Stimulated activated CD4-positive, alpha-beta T cell treated with anti-CD3 and anti-CD28 coated beads, Interleukin-1b, Interleukin-23, amount 100 ng/mL, for 1 hour (primary cell): ENCODE measurements at places on chromosomes 7 and 10.

- no peak for DNase-seq
Observed at GRCh38 chr7:152180587-152180986, 155.1 kb downstream of the GALNT11 start.

- DNase-seq, result no peak
Observed at GRCh38 chr7:66146701-66147100, 32.1 kb downstream of the CRCP start.

DNA sequence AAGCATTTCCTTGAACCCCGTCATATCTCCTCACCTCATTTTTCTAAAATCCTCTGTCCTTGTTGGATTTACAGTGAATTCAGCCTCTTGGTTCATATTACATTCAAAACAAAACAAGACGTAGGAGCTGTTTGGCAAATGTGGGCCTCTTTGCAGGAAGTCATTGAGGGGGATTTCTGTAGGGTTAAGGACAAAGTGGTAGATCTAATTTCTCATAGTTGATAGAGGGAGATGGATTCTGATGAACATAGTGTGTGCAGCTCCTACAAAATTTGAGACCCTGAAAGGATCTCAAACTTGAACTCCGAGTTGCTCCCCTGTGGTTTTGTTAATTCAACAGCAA, 682 bp downstream of the TBXAS1 start:
- no peak for DNase-seq

GRCh38 chr7:48078470-48078869, 10.6 kb upstream of the UPP1 start:
- DNase-seq, result no peak

DNA sequence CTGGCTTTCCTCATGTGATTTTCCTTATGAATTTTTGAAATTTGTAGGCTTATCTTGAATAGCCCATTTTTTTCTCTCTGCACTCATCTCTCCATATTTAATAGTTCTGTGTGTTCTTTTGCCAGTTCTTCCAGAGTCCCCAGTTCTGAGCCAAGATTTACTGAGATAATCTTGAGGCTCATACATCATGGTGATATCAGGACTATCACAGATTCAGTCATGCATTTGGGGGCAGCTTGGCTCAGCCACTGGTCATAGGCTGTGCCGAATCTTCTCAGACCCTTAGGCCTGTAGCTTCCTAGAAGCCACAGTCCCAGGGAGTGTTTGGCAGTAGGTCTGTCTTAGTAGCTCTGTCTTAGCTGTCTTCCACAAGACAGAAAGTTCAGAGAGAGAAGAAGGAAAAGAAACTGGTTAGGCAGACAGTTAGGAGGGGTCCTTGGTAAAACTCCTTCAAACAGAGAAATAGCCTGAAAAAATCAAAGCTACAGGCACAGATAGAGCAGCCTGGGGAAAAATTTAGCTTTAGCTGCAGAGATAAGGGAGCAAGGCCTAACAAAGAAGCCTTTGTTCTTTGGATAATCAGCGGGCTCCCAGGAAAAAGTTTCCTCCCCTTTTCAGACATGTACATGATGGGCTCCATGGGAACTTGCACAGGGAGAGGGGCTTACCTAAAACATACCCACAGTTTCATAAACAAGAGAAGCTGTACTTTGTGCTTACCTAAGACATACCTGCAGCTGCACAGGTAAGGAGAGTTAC, 29.1 kb downstream of the FAS start:
- DNase-seq, result no peak

- DNase-seq, result no peak
Observed at GRCh38 chr10:13335881-13336280, 12.2 kb downstream of the SEPHS1 start.

GRCh38 chr10:7833210-7833609, 14.9 kb downstream of the TAF3 start:
- no peak for DNase-seq

DNA sequence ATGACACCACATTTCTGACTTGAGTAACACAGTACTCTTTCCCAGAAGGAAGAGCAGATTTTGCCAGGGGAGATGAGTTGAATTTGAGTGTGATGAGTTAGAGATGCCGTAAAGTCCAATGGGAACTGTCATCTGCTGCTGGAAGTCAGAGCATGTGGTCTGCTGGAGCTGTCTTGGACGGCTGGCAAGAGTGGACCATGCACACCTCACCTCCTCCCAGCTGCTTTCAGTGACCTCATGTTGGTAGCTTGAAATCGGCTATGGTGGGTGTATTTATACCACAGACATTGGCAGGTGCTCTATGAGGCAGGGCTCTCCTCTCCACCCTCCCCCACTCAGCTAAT, 82.3 kb downstream of the COL13A1 start:
- DNase-seq, result no peak

DNA sequence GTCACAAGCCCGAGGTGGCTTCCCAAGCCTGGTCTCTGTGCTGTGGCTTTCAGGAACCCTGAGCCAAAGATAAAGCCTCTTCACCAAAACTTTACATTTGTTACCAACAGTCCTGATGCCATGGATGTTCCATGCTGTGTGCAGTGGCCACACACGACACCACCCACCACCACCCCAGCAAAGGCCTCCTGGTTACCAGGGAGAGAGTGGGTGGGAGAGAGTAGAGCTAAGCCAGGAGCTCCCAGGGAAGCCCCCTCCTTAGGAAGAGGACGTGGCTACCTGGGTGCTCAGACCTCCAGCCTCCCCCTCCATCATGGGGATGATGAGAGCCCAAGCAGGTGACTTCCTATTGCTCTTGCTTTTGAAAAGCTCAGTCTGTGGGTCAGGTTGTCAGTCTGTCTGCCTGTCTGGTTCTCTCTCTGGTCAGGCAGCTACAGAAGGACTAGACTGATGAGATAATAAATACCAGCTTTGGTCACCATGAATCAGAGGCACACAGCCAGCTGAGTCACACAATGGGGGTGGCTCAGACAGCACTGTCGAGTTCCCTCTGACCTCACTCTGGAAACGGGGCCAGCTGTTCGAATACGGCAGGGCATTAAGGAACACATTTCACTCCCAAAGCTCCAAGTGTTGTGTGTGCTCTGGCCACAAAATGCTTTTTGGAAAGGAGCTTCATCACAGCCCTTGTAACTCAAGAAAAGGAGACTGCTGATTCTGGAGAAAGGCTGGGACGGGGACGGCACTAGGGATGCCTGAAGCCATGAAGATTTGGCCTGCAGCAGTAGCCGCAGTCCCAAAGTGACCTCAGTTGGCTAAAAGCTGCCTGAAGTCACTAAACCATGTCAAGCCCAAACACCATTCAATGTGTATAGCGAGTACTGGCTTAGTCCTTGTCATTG, 166.0 kb downstream of the FANK1 start:
- no peak for DNase-seq

DNA sequence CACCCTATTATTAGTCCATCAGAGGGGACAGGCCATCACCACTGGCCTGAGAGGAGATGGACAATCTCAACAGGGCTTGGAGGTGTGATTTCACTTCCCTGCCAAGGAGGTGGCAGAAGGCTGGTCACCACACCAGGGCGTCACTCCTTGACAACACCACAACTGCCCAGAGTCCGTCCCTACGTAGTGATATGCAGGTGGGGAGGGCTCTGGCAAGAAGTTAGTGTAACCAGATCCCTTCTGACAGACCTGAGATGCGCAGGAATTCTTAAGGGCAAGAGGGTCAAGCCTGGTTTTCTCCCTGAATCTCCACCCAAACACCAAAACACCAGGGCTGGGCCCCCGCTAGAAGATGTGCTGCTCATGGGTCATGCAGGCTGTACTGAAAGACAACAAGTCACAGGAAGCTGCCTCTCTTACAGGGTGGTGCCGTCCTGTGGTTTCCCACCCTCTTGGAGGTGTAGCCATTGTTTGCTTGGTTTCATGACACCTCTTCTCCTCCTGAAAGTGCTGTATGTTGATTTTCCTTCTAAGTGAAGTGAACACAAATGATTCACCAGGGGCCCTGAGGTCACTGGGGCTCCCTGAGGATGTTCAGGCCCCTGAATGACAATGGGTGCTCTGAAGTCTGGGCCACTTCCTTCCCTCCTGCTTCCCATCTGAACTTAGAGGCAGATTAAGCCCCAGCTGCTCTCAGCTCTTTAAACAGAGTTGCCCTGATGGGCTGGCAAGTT, 27.1 kb downstream of the ATXN7L1 start:
- DNase-seq, result no peak

- DNase-seq, result no peak
Observed at GRCh38 chr7:29771081-29771816, 35.1 kb upstream of the WIPF3 start.

- no peak for DNase-seq
Observed at GRCh38 chr10:76624470-76624869, 1013.1 kb downstream of the KCNMA1 start.

DNA sequence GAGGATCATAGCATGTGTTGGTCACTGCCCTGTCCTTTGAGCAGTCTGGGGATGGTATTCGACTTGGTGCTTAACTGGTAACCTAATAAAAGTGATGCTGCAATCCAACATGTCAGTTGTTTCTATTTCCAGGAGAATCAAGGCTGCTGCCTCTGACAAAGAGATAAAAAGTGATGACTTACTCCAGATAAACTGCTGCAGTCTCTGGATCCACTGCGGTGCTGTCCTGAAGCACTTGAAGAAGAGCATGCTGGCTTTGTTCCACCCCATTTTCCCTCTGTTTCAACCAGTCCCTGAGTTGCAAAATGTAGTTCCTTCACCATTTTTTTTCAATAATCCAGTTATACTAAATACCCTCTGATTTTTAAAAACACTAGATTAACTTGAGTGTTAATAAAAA, 403.5 kb upstream of the ANKRD30A start:
- no peak for DNase-seq

- DNase-seq, result no peak
Observed at GRCh38 chr7:33959676-33960075, 54.3 kb downstream of the BMPER start.

- DNase-seq, result no peak
Observed at GRCh38 chr10:78974617-78975317, 94.0 kb upstream of the ZMIZ1 start.
